ENCODE measurements at places on chromosomes 16 and 17. TPM values are rescaled to one million over a fixed set of nuclear protein-coding genes. Genes with fewer than 3 reads are reported as not detected.

DNA sequence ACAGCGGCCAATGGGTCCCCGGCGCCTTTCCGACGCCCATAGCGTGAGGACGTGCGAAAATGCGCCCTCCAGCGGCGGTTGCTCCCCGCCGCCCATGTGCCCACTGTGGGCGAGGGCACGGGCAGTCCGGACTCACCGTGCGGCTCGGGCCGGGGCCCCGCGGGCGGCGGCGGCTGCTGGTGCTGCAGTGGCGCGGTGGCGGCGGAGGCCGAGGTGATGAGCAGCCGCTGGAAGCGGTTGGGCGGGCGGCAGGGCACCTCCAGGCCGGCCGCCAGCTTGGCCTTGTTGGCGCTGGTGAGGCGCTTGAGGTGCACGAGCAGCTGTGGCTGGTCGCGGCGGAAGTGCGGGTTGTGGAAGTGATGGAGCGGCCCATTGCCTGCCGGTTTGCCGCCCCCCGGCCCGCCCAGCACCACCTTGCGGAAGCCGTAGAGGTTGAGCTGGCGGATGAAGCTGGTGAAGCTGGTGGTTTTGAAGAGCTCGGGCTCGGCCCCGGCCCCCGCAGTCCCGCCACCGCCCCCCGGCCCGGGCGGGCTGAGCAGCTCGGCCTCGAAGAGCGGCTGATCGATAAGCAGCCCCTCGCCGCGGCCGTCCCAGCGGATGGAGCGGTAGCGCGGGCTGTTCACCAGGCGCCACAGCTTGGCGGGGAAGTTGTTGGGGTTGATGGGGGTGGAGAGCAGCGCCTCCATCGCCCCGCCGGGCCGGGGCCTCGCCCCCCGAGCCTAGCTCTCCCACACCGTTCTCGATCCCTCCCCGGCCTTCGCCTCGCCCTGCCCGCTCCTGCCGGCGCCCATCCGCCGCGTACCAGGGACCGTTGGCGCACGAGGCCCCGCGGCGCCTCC is at the start of gene HSF5:
TSS of gene HSF5 (minus strand) at position 820 of the 839 bp plus-strand sequence. CDS start at position 686, 134 bp downstream.
- H3K36me3 ChIP-seq, result peaks cover 38% of the 10 kb centered on the region
- DNase-seq, result peak; percentile 78
- peaks cover 21% of the 10 kb centered on the region for H3K27me3 ChIP-seq
- H3K4me3 ChIP-seq, result no peak within 1 kb of the TSS
- H3K4me1 ChIP-seq, result no peaks in the 10 kb centered on the region

DNA sequence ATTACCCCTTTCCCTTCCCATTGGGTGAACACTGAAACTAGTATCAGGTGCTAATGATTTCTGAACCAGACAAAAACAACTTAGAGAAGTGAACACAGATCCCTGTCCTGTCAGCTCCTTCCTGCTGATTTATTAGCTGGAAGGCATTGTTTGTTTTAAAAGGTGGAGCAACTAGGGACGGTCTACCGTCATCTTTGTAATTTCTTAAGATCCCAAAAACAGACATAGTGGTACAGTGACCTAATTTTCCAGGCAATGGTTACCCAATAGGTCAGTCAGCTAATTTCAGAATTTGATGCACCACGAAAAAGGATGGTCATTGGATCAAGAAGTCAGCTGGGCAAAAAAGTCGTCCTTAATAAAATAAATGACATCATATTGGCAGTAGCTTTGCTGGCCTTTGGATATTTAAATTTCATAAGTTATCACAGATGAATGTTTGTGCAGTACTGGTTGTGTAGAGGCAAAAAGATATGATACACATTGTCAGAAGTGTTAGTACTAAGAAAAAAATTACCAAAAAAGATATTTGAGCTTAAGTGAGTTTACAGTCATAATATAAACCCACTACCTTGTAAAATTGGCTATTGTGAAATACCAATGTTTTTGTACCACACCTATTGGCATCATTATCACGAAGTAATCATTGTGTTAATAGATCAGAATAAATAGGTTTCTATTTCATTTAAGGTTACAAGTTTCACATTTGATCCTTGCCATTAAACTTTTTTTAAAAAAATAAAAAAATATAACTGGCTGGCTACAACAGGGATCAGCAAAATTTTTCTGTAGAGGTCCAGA is 27.2 kb upstream of the KCNJ16 start:
- H3K36me3 ChIP-seq, result no peaks in the 10 kb centered on the region
- H3K4me3 ChIP-seq, result no peak overlapping the region
- H3K27me3 ChIP-seq, result no peaks in the 10 kb centered on the region
- no peaks in the 10 kb centered on the region for H3K4me1 ChIP-seq
- DNase-seq, result no peak
- H3K27ac ChIP-seq, result no peak overlapping the region

GRB7 gene
- 42.4 TPM for total RNA-seq

KCNG4 gene
- not detected for total RNA-seq

- no peaks in the 10 kb centered on the region for H3K27me3 ChIP-seq
- peaks cover 12% of the 10 kb centered on the region for H3K36me3 ChIP-seq
- DNase-seq, result no peak
- peaks cover 44% of the 10 kb centered on the region for H3K4me1 ChIP-seq
- H3K27ac ChIP-seq, result peak overlapping the region; percentile 98
Observed at GRCh38 chr17:48994549-48995303, 2.5 kb upstream of the IGF2BP1 start.

CKLF gene
- 23.9 TPM for total RNA-seq

TBC1D3G gene
- not detected for total RNA-seq

CCL7 gene
- not detected for total RNA-seq
